ENCODE measurements at places on chromosomes 7 and 10.
A peak's percentile ranks its signal among the peaks of the same experiment; 100 is the strongest.

GRCh38 chr10:27819781-27820531, 74.3 kb upstream of the MKX start:
- DNase-seq, result no peak

DNA sequence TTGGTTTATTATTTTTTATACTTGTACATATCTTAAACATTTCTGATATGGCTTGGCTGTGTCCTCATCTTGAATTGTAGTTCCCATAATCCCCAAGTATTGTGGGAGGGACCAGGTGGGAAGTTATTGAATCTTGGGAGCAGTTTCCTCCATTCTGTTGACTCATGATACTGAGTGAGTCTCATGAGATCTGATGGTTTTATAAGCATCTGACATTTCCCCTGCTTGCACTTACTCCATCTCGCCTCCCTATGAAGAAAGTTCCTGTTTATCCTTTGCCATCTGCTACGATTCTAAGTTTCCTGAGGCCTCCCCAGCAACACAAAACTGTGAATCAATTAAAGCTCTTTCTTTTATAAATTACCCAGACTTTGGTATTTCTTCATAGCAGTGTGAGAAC, 207.7 kb downstream of the TPK1 start:
- DNase-seq, result no peak

- DNase-seq, result no peak
Measured at GRCh38 chr10:63605197-63605967, 84.2 kb downstream of the REEP3 start.

DNA sequence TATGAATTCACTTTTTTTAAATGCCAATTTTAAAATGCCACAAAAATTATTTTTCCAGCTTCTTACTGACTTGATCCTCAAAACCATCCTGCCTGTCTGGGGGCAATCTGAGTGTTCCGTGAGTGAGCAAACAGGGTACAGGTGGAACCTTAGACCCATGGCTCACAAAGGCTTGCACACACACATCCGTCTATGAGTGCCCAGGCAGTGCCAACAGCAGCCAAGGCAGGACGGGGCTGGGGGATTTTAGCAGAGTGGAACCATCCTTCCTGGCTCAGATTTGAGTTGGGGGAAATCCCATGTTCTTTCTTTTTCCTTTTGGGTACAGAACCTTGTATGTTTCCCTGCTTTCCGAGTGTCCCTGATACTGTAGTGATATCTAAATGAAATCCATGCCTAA, 377.7 kb upstream of the MGMT start:
- DNase-seq, result no peak

GRCh38 chr10:133277277-133277992, 767 bp upstream of the ADAM8 start:
- no peak for DNase-seq

- DNase-seq, result no peak
Measured at GRCh38 chr7:134396031-134396430, 62.9 kb downstream of the AKR1B1 start.

DNA sequence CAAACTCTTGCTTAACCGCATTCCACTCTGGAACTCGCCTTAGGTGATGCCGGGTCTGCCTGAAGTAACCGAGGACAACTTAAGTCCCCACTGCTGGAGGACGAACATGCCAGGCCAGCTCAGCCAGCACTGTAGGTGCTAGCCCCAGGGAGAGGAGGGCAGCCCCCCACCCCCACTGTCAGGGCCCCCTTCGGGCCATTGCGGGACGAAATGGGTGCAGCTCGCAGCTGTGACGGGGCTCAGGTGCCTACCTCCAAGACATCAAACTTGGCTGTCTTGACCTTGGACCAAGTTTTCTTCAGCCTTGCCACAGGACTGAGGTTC, 60.4 kb downstream of the CSGALNACT2 start:
- DNase-seq, result no peak

DNA sequence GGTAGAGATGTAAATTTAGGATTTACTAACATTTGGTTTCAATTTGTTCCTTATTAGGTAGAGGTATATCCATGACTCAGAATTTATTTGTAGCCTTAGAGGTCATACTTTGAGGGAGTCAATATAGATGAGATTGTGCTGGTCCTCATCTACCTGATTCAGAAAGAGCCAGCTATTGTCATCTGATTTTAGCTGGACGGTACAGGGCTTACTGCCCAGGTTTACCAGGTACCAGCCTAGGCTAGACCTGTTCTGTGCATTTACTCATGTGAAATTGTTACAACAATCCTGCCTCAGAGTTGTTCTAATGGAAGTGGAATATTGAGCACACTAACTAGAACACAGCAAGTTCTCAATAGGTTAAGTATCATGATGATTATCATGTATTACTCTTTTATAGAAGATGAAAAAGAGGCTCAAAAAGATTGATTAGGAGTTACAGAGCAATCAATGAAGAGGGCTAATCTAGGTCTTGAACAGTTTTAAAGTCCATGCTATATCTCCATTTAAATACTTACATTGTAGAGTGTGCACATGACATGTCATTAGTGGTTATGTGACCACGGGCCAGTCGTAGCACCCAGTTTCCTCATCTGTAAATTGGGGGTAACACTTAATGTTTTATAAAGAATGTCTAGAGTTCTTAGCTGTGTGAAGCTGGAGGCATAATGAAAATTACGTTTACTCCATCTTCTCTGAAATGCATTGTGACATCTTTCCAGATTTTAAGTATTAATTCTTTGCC, 42.1 kb downstream of the TRIM24 start:
- DNase-seq, result no peak

- no peak for DNase-seq
Measured at GRCh38 chr10:100999742-101000126, at the start of gene LZTS2. TSS of gene LZTS2 (plus strand) at chr10:100999808. CDS start at chr10:101002539, 2,731 bp downstream.

DNA sequence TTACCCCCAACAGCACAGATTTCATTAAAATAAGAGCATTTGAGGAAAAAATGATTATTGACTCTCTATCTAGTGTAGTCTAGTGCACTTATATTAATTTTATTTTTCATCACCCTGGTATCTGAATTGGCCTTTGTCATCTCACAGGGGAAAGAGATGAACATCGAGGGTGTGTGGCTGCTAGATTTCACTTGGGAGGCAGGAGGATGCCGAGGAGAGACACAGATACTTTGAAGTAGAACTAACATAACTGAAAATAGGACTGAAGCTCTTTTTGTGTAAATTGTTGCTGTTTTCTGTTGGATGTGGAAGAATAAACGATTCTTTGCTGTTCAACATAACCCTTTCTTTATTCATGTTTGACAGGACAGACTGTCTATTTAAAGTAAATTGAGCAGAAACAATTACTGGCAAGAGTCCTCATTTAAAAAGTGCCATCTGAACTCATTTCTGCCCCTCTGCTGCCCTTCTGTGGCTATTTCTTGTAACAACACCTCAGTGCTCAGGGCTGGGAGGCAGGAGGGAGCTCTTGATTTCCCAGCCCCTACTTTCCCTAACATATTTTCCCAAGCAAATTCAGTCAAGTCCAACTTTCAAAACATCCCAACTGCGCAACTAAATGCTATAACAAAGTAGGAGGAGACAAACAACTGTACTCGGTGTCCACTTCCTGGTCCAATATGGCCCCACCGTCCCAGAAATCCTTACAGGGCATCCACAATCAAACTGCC, 15.6 kb downstream of the LYZL1 start:
- no peak for DNase-seq

DNA sequence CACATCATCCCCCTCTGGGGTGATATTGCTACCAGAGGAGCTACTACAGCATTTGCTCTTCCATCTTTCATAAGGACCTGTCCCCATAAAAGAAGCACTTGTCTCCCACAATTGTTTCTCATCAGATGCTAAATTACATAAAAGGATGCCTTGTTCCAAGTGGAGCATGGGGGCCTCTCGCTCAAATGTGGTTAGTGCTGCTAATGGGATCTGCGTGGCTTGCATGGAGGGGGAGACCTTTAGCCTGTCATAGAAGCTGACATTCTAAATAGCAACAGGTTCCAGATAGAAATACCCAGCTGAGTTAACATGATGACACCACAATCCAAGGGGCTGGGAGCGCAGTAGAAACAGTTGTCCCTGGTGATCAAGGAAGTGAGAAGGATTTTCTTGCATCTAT, 257.9 kb downstream of the SFMBT2 start:
- DNase-seq, result no peak

DNA sequence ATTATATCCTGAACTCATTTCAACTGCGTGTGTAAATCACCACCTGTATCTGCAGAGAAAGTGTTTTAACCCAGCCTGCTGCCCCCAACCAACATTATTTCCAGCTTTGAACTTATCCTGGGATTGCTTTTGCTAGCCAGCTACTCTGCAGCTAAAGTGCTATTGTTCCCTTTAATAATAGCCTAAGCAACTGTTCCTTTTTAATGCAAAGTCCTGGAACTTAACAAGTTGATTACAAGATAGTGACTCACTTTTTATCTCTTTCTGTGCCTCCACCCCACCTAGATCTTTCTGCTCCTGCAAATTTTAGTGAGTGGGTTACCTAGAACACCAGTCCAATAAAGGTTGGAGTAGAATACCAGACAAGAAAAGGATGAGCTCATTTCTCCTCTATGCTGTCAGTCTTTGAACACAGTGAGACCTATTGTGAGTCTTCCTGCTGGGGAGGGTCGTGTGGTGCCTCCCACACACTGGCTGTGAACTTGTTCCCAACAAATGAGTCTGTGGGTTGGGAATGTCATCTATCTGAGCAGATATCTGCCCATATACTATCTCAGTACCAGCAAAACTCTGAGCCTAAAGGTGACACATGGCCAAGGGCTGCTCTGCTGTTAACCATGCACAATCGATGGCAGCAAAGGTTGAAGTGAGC, 137.7 kb downstream of the FAM204A start:
- DNase-seq, result no peak

DNA sequence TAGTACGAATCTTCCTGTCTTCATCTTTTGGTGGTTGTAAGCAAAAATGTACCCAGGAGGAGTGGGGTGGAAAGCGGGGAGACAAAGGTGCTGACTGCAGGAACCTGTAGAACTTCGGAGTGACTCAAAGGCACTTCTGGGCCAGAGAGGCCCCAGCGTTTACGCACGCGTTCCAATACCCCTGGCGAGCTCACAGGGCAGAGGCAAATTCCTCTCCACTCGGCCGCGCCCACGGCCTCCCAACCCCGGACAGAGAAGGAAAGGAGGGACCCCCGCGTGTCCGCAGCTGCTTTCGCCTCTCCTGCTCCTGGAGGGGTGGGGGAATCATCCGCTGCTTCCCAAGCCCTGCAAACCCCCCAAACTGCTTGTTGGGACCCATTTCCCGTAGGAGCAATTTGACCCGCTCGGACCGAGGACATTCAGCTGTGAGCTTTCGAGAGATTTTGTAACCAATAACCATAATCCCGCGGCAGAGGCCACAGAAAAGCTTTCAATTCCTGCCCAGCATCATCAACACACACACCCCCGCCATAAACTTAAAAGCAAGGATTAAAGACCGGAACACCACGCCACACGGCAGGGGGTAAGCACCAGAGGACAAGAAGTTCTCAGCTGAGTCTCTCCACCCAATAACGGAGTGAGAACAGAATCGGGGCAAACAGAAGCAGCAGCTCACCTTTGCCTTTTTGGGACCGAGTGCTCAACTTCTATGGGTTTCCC, 2.3 kb downstream of the IGF2BP3 start:
- peak; percentile 77 for DNase-seq

DNA sequence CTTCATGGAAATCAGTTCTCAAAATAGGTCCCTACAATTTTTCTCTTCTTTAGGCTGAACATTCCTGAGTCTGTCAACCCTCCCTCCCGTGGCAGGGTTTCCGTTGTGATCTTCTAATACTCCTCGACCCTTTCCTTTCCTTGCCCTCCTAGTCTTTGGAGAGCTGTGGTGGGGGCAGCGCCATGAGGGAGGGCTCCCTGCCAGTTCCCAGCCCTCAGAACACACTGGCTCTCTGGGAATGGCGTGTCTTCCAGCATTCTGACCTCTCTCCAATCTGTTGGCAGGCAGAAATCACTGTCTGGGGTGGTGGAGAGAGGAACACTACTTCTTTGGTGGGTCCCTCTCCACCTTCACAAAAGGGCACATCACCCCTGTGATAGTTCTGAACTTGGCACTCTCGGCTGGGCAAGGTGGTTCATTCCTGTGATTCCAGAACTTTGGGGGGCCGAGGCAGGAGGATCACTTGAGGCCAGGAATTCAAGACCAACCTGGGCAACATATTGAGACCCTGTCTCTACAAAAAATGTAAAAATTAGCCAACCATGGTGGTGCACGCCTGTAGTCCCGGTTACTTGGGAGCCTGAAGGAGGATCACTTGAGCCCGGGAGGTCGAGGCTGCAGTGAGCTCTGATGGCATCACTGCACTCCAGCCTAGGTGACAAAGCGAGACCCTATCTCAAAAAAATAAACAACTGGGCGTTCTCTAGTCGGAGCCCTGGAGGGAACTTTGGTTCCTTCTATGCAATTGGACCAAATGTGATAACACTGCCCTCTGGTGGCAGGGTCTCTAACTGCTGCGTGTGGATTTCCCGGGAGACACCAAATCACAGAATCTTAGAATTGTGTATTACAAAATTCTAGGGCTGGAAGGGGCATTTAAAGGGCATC, 13.1 kb upstream of the ARPC1A start:
- peak; percentile 50 for DNase-seq

DNA sequence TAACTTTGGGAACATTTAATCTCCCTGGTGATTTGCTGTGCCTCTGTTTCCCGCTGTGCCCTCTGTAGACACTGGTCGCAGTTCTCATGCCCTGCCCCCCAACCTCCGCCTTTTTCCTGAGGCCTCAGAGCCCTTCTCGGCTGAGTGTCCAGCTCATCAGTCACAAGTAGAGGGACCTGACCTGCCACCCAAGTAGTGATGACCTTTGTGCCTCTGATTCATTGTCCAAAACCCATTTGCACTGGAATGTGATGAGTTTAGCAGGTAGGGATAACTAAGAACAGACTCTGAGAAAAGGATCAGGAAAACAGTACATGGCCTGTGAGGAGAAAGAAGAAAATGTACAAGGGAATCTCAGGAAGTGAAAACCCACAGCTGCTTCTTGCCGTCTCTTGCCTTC, 58.8 kb downstream of the LANCL2 start:
- DNase-seq, result no peak

DNA sequence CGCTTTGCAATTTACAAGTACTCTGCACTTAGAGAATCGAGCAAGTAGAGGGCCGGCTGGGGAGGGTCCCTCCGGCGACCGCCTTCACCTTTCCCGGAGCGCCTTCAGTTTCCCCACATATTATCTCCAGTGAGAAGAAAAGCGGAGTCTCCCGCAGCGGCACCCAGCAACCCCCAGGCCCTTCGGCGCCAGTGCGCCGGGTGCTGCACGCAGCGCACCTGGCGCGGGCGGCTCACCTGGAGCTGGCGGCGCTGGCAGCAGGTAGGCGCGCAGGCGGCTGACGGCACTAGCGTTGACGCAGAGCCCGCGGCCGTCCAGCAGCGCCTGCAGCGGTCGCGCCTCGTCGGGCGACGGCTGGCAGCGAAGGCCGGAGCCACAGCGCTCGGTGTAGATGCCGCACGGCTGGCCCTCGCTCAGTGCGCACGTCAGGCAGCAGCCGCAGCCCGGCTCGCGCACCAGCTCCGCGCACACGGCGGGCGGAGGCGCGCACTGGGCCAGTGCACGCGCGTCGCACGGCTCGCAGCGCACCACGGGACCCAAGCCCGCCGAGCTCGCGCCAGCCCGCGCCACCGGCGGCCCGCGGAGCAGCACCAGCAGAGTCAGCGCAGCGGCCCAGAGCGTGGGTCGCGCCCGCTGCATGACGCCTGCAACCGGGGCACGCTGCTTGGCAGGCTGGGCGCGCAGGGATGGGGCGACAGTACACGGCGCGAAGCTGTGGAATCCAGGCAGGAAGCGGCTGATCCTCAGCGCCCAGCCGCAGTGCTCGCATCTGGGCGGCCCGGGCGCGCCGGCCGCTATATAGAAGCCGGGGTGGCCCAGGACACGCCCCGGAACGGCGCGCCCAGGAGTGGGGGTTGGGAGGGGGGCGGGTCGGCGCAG, at the start of gene IGFBP3:
TSS of gene IGFBP3 (minus strand) at position 771 of the 879 bp plus-strand sequence. CDS start at position 639, 132 bp downstream.
- DNase-seq, result peak; percentile 75

Measured in kidney (tissue), 22 donors.